ENCODE measurements at places on chromosomes 5 and 9.

GRCh38 chr9:20409321-20410092 is 212.8 kb downstream of the MLLT3 start:
- DNase-seq, result no peak

DNA sequence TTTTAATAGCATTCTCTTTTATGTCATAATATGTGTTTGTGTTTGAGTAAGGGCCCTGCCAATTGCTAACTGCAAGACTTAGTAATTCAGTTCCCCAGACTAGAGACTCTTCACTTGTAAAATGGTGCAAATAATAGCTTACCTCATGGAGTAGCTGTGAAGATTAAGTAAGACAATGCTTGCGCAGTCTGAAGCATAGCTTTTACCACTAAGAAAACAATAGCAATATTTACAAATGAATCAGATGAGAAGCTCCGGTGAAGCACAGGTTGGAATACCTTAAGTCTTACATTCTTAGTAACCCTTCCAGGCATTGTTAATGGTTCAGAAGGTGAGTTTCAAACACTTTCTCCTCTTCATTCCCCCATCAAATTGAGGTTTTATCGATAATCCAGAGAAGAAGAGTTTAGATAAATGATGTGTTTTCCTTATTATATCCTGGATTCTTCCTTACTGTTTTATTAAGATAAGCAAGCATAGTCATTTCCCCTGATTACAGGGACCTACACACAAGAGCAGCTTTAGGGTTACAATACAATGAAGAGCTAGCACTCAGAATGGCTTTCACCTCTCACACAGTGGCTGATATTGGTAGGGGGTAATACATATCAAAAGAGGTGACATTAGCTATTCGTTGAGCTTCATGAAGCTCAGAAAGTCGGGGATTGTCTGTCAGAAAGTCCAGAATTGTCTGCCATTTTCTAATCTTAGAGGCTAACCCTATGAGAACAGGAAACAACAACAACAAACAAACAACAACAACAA is 96.4 kb upstream of the EDIL3 start:
- no peak for DNase-seq

- DNase-seq, result no peak
Measured at GRCh38 chr9:101683236-101683635, 55.2 kb downstream of the GRIN3A start.

- DNase-seq, result no peak
Measured at GRCh38 chr5:174832811-174833210, 108.4 kb downstream of the MSX2 start.

Data from kidney (tissue), 22 donors.